ENCODE measurements at places on chromosomes 13 and 19. TPM values are rescaled to one million over a fixed set of nuclear protein-coding genes. Genes with fewer than 3 reads are reported as not detected.

- H3K27ac ChIP-seq, result no peak overlapping the region
- H3K4me1 ChIP-seq, result no peaks in the 10 kb centered on the region
- H3K4me3 ChIP-seq, result no peak overlapping the region
- DNase-seq, result no peak
- H3K36me3 ChIP-seq, result no peaks in the 10 kb centered on the region
Measured at GRCh38 chr13:46963904-46964303, 67.1 kb upstream of the HTR2A start.

DNA sequence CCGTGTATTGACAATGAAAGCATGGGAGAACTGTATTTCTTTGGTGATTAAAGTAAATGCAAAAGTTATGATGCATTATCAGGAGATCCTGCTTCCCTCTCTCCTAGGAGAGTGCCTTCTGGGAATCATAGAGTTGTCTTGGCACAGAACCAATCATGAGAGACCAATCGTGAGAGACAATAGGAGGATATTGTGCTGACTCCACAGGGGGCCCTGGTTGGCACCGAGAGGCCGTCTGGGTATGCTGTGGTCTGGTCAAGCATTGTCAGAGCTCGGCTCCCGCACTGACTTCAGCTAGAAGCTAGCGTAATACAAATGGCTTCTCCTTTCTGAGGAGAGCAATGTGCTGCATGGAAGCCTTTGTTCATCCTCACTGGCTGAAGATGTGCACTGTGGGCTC lies 131.5 kb upstream of the GJB6 start:
- no peaks in the 10 kb centered on the region for H3K36me3 ChIP-seq
- H3K27ac ChIP-seq, result no peak overlapping the region
- no peak for DNase-seq
- no peaks in the 10 kb centered on the region for H3K27me3 ChIP-seq
- H3K4me1 ChIP-seq, result peaks cover 6% of the 10 kb centered on the region

DNA sequence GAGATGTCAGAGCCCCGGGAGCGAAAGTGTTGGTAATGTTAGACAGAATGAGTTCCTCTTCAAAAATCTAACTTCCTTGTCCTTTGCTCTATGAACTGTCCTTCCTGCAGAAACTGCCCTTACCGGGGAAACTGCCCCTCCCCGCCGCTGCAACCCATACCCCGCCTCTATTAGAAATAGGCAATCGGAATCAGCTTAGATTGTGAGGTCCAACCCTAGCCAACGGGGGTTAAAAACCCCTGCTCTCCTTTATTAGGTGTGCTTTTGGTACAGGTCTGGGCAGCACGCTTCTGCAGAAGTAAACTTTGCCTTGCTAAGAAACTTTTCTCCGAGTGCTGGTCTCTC lies 11.5 kb upstream of the CAPNS1 start:
- no peaks in the 10 kb centered on the region for H3K4me1 ChIP-seq
- H3K27ac ChIP-seq, result peak overlapping the region; percentile 65
- no peak overlapping the region for H3K4me3 ChIP-seq
- no peaks in the 10 kb centered on the region for H3K36me3 ChIP-seq
- H3K27me3 ChIP-seq, result no peaks in the 10 kb centered on the region

- no peak overlapping the region for H3K4me3 ChIP-seq
- no peaks in the 10 kb centered on the region for H3K4me1 ChIP-seq
- H3K36me3 ChIP-seq, result no peaks in the 10 kb centered on the region
- no peak overlapping the region for H3K27ac ChIP-seq
- no peaks in the 10 kb centered on the region for H3K27me3 ChIP-seq
Measured at GRCh38 chr19:23065306-23065705, 51.5 kb upstream of the ZNF730 start.

DNA sequence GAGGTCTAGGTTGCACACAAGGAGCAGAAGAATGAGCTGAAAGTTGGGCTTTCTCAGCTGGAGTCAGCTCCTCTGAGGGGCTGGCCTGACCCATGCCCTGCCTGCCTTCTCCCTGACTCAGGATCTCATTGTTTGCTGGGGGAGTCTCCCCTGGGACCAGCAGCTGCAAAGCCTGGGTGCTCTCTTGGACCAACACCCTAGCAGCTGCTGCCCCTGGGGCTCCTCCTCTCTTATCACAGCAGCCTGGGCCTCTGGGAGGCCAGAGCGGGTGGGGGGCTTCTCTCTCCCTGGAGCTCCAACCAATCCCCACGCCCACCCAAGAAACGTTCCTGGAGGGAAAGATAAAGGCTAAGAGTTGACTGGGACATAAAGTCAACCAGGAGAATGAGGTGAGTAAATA lies 1.6 kb upstream of the FCGBP start:
- no peak for DNase-seq
- H3K4me1 ChIP-seq, result peaks cover 3% of the 10 kb centered on the region
- H3K27ac ChIP-seq, result no peak overlapping the region
- H3K36me3 ChIP-seq, result no peaks in the 10 kb centered on the region
- H3K27me3 ChIP-seq, result no peaks in the 10 kb centered on the region
- H3K4me3 ChIP-seq, result no peak overlapping the region

DNA sequence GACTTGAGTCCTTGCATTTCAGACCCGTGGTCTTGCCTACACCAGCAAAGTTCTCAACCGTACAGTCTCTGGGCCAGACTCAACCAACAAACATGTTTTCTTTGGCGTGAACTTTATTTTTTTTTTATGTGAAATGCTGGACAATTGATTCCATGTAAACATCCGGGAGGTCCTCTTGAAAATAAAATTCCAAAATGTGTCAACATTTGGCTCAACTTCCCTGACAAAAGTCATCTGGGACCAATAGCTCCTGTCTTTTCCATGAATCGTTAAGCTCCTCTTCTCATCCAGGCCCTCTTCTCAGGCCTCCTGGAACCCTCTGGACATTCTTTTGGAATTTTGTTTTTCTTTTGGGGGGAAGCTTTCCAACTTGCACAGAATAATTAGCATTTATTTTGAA lies 2.7 kb downstream of the ALDH16A1 start:
- DNase-seq, result no peak
- H3K27me3 ChIP-seq, result no peaks in the 10 kb centered on the region
- H3K4me3 ChIP-seq, result no peak overlapping the region
- H3K36me3 ChIP-seq, result no peaks in the 10 kb centered on the region
- peaks cover 4% of the 10 kb centered on the region for H3K4me1 ChIP-seq

DNA sequence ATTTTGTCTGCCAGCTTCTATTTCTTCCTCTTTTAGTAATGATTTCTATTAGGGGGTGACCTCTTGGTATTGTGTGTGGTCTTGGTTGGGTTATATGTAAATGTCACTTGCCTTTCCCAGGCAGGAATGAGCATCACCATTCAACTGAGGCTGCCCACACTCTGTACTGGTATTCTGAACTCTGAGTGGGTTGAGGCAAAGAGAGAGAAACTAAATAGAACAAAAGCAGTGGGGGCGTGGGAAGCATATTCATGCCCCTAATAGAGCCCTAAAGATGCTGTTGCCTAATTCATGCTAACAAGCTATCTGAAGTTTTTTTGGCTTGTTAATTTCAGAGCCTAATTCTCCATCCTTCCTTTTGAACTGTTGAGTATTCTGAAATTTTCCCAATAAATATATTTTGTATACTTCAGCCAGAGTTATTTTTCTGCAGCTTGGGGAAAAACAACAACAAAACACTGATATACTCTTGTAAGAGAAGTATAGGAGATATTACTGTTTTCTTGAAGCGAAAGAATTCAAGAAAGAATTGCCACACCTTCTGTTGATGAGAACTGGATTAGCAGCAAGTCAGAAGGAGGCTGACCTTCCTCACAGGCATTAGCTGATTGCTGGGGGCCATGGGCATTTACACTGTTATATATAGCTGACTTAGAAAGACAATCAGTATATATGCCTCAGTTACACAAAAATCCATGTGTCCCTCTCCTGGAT lies 315.8 kb upstream of the KLF12 start:
- H3K27ac ChIP-seq, result no peak overlapping the region
- DNase-seq, result no peak
- H3K4me3 ChIP-seq, result no peak overlapping the region
- no peaks in the 10 kb centered on the region for H3K4me1 ChIP-seq

- H3K4me3 ChIP-seq, result peak overlapping the region; percentile 86
- H3K36me3 ChIP-seq, result no peaks in the 10 kb centered on the region
- H3K4me1 ChIP-seq, result peaks cover 10% of the 10 kb centered on the region
Measured at GRCh38 chr13:27921421-27921960, 1.7 kb downstream of the PDX1 start.

DNA sequence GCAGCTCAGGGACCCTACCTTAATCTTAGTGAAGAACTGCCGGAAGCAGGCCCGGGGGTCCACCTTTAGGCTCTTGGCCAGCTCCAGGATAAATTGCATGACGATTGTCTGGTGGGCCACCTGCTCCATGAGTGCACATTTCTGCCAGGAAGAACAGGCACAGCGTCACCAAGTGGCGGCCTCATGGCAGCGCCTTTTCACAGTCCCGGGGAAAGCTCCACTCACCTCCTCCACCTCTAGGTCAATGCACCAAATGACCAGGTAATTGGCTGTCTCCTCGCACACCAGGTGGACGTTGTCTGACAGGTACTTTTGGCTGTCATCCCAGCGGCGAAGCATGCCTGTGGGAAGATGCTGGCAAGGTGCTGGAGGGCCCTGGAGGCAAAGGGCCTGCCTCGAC lies 8.3 kb downstream of the CDC37 start:
- H3K4me1 ChIP-seq, result no peaks in the 10 kb centered on the region
- no peaks in the 10 kb centered on the region for H3K27me3 ChIP-seq
- no peak for DNase-seq
- no peak overlapping the region for H3K4me3 ChIP-seq
- H3K36me3 ChIP-seq, result peaks cover 37% of the 10 kb centered on the region
- H3K27ac ChIP-seq, result no peak overlapping the region

GAPDHS gene
- not detected for total RNA-seq

MYO1F gene
- total RNA-seq, result 14.0 TPM

DCT gene
- total RNA-seq, result 0.83 TPM
